ENCODE measurements at places on chromosomes 1 and 21. TPM values are rescaled to one million over a fixed set of nuclear protein-coding genes. Genes with fewer than 3 reads are reported as not detected.

Gene KIF21B
- 102 TPM for total RNA-seq

- H3K4me1 ChIP-seq: peaks cover 18% of the 10 kb centered on the region
- H3K36me3 ChIP-seq: no peaks in the 10 kb centered on the region
- H3K27me3 ChIP-seq: peaks cover 30% of the 10 kb centered on the region
- no peak for DNase-seq
- H3K4me3 ChIP-seq: no peak overlapping the region
Measured at GRCh38 chr1:157595356-157595755, 2.5 kb downstream of the FCRL4 start.

- no peak overlapping the region for H3K27ac ChIP-seq
- peak; percentile 47 for DNase-seq
- H3K36me3 ChIP-seq: peaks cover 33% of the 10 kb centered on the region
- no peaks in the 10 kb centered on the region for H3K27me3 ChIP-seq
- H3K4me1 ChIP-seq: peaks cover 14% of the 10 kb centered on the region
- no peak overlapping the region for H3K4me3 ChIP-seq
Measured at GRCh38 chr1:150076066-150076465, 8.5 kb downstream of the VPS45 start.

GRCh38 chr1:183590244-183591191 is at the start of gene NCF2:
Gene NCF2, minus strand, starts transcription at chr1:183590459. Its CDS starts 130 bp downstream, at chr1:183590329.
- H3K27me3 ChIP-seq: peaks cover 2% of the 10 kb centered on the region
- H3K4me1 ChIP-seq: peaks cover 39% of the 10 kb centered on the region
- DNase-seq: peak; percentile 84
- peak within 1 kb of the TSS; percentile 55 for H3K4me3 ChIP-seq

Gene PRDM16
- not detected for total RNA-seq

DNA sequence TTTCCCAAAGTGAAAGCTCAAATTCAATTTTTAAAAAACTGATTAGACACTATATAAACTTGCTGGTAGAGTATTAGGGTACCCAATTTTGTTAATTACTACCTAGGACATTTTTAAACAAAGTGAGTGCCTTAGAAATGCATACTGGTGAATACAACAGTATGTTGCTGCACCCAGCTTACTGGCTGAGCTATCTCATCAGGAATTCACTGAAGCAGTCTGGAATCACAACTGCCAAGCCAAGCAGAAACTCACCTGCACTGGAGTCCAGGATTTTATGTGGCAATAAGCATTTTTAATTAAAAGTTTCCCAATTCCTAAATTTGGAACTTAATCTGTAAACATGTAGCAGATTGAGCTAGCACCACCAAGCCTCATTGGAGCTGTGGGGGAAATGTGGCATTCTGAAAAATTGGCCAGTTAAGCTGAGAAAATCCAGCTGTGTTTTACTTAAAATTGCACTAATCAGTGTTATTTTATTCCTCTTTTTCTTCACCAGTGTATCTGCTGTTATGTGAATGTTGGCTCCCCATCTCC is 61.8 kb downstream of the CLEC20A start:
- no peaks in the 10 kb centered on the region for H3K27me3 ChIP-seq
- H3K4me1 ChIP-seq: no peaks in the 10 kb centered on the region
- no peaks in the 10 kb centered on the region for H3K36me3 ChIP-seq

GRCh38 chr21:37455504-37455911 is 88.9 kb downstream of the DYRK1A start:
- H3K36me3 ChIP-seq: peaks cover 9% of the 10 kb centered on the region
- no peak overlapping the region for H3K4me3 ChIP-seq
- no peak overlapping the region for H3K27ac ChIP-seq
- peaks cover 45% of the 10 kb centered on the region for H3K4me1 ChIP-seq
- H3K27me3 ChIP-seq: no peaks in the 10 kb centered on the region
- no peak for DNase-seq

Gene SLC45A3
- not detected for total RNA-seq

GRCh38 chr1:207000651-207001291 is 30.5 kb upstream of the FCAMR start:
- H3K4me1 ChIP-seq: no peaks in the 10 kb centered on the region
- H3K27ac ChIP-seq: no peak overlapping the region
- H3K4me3 ChIP-seq: no peak overlapping the region
- no peaks in the 10 kb centered on the region for H3K36me3 ChIP-seq

GRCh38 chr1:164836614-164837018 is 277.6 kb downstream of the PBX1 start:
- no peak overlapping the region for H3K27ac ChIP-seq
- no peaks in the 10 kb centered on the region for H3K4me1 ChIP-seq

DNA sequence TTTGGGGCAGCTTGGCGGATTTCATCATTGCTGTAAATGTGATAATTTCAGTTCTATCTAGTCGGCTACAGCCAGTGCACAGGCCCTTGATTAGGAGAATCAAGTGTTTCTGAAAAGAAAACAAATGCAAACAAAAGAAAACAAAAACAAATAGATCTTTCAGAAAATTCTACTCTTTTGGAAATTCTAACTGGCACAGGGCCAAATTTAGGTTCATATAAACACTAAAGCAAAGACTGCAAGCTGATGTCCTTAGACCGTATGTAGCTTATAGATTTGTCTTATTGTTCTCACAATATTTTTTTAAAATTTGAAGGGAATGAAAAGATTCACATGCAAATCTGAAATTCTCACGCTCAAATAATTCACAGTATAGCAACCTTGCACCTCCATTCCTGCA is 11.2 kb downstream of the UBR4 start:
- H3K36me3 ChIP-seq: peaks cover 38% of the 10 kb centered on the region
- DNase-seq: no peak
- H3K4me1 ChIP-seq: peaks cover 16% of the 10 kb centered on the region
- no peaks in the 10 kb centered on the region for H3K27me3 ChIP-seq
- H3K4me3 ChIP-seq: no peak overlapping the region

Gene FMO2
- total RNA-seq: not detected

DNA sequence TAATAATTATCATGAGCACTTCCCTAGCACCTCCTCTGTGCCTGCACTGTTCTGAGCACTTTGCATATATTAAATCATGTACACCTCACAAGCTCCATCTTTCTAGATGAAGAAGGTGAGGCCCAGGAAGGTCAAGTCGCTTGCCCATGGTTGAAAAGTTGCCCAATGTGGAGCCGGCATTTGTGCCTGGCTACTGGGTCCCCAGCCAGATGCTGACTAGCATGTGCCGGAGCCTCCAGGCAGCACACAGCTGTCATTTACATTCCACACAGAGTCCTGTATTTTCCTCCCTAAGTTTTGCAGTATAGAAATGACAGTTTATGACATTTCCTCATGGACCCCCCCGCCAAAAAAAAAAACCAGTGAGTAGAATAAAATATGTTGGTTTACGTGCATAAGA is 94.3 kb downstream of the BCAR3 start:
- DNase-seq: no peak
- no peak overlapping the region for H3K4me3 ChIP-seq
- peaks cover 29% of the 10 kb centered on the region for H3K4me1 ChIP-seq
- no peak overlapping the region for H3K27ac ChIP-seq

GRCh38 chr1:74375376-74375775 is 137.0 kb downstream of the LRRC53 start:
- H3K27me3 ChIP-seq: no peaks in the 10 kb centered on the region
- H3K27ac ChIP-seq: no peak overlapping the region
- no peak overlapping the region for H3K4me3 ChIP-seq
- H3K4me1 ChIP-seq: no peaks in the 10 kb centered on the region
- no peak for DNase-seq

- H3K4me1 ChIP-seq: peaks cover 20% of the 10 kb centered on the region
- H3K36me3 ChIP-seq: peaks cover 52% of the 10 kb centered on the region
- no peak for DNase-seq
- no peak overlapping the region for H3K27ac ChIP-seq
Measured at GRCh38 chr1:116405241-116406135, 32.4 kb downstream of the ATP1A1 start.

DNA sequence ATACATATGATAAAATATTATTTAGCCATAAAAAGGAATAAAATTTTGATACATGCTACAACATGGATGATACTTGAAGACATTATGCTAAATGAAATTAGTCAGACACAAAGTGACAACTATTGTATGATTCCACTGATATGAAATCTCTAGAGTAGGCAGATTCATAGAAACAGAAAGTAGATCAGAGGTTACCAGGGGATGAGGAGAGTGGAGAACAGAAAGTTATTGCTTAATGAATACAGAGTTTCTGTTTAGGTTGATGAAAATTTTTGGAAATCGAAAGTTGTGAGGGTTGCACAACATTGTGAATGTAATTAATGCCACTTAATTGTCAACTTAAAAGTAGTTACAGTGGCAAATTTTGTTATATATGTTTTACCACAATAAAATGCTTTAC is 315.7 kb upstream of the USP25 start:
- peaks cover 2% of the 10 kb centered on the region for H3K4me1 ChIP-seq
- H3K36me3 ChIP-seq: peaks cover 1% of the 10 kb centered on the region
- no peak overlapping the region for H3K4me3 ChIP-seq
- no peak overlapping the region for H3K27ac ChIP-seq
- no peak for DNase-seq

DNA sequence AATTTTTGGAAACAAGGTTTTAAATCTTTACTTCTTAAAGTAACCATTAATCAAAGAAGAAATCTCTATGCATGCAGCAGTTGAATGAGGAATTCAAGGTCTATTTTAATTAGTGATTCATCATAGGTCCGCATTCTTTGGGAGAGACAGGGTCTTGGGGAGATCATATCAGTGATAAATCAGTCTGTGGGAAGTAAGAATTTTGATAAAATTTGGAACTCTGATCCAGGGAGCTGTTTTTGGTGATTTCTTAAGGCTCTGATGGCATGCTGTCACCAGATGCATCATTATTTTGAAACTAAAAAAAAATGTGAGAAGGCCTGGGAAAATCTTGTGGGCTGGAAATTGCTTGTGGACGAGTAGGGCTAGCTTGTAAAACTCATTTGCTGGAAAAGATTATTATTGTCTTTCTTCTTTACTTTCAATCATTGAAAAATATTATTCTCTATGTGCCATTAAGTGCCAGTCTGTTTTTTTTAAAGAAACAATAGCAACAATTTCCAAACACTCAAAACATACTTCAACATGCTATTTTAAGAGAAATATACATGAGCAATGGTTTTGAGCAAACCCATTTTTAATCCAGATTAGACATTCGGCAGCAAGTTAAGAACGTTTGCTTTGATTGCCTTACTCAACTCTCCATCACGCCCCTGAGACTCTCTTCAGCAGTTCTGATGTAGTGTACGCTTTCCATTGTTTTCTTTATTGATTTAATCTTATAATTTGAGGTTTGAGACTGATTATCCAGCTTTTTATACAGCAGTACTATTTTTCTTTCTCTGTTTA is 62.6 kb downstream of the ZBTB18 start:
- no peak overlapping the region for H3K4me3 ChIP-seq
- no peak overlapping the region for H3K27ac ChIP-seq
- no peak for DNase-seq
- peaks cover 23% of the 10 kb centered on the region for H3K27me3 ChIP-seq
- no peaks in the 10 kb centered on the region for H3K4me1 ChIP-seq
- no peaks in the 10 kb centered on the region for H3K36me3 ChIP-seq

DNA sequence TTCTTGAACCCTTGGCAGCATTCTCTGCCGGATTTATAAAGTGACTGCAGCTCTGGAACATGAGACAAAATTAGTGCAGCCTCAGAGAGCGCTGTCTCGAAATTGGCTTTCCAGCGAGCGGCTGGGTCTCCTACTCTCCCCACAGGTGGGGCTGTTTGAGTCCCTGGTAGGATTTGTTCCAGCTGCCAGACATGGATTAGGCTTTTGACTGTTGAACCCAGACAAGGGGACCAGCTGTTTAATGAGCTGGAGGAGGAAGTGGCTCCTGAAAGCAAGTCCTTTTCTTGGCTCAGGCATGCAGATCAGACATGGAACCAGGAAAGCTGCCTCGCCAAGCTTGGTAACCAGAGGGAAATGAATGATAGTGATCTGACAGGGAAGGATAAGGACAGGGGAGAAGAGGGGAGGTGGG is 69.6 kb downstream of the UBIAD1 start:
- no peak overlapping the region for H3K27ac ChIP-seq
- no peak overlapping the region for H3K4me3 ChIP-seq
- H3K4me1 ChIP-seq: no peaks in the 10 kb centered on the region
- DNase-seq: no peak
- peaks cover 37% of the 10 kb centered on the region for H3K27me3 ChIP-seq

Gene WNT9A
- total RNA-seq: 0.30 TPM

Gene CCNL2
- 124 TPM for total RNA-seq

DNA sequence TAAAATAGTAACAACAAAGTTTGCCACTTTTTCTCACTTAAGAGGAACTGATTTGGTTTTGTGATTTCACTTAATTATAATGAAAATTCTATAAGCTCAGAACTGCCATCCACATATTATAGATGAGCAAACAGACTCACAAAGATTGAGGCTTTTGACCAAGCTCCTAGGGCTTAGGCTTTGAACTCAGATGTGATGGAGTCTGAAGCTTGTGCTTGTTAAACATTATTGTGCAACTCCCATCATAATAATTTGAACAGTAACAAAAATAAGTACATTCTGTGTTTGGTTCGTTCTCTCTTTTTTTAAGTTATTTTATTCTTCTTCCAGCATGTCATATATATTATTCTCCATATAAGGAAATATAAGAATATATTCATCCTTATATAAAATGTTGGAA is 403.4 kb downstream of the PTPRC start:
- no peaks in the 10 kb centered on the region for H3K27me3 ChIP-seq
- peaks cover 40% of the 10 kb centered on the region for H3K4me1 ChIP-seq
- no peak for DNase-seq
- peaks cover 61% of the 10 kb centered on the region for H3K36me3 ChIP-seq

DNA sequence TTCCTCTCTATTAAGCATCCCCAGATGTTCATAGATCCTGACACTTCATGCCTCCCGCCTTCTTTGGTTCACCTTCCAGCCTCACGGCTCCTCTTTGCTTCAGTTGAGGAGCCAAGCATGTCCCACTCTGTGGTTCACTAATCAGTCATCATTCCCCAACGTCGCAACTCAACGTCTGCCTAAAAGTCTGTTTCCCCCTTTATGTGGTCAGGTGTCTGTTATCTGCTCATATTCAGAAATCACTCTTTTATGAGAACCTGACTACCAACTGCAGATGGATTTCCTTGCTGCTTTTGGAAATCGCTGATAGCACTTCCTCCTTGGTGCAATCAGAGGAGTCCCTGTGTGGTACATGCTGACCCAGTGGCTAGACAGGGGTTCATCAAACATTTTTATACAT is 94.1 kb upstream of the VANGL1 start:
- H3K4me1 ChIP-seq: no peaks in the 10 kb centered on the region
- H3K36me3 ChIP-seq: no peaks in the 10 kb centered on the region
- no peak overlapping the region for H3K4me3 ChIP-seq
- H3K27ac ChIP-seq: no peak overlapping the region
- H3K27me3 ChIP-seq: peaks cover 10% of the 10 kb centered on the region
- no peak for DNase-seq
